ENCODE measurements at places on chromosomes 16 and 17. TPM values are rescaled to one million over a fixed set of nuclear protein-coding genes. Genes with fewer than 3 reads are reported as not detected.

ADORA2B gene
- 62.0 TPM for total RNA-seq

ORAI3 gene
- total RNA-seq: 21.9 TPM

ABCC12 gene
- 0.19 TPM for total RNA-seq

TBX21 gene
- not detected for total RNA-seq

EMP2 gene
- 10.7 TPM for total RNA-seq

TAC4 gene
- total RNA-seq: not detected

ZC3H7A gene
- total RNA-seq: 25.5 TPM

SLC38A7 gene
- 17.8 TPM for total RNA-seq

PRR35 gene
- total RNA-seq: not detected

ABCA9 gene
- 17.8 TPM for total RNA-seq

Data from regular cardiac myocyte (primary cell).